Mesenteric fat pad (tissue), 1 donor: ENCODE measurements at places on chromosomes 3 and 15. TPM values are rescaled to one million over a fixed set of nuclear protein-coding genes. Genes with fewer than 3 reads are reported as not detected.

Gene SPATA12
- not detected for total RNA-seq

Gene ABI3BP
- 37.1 TPM for total RNA-seq

DNA sequence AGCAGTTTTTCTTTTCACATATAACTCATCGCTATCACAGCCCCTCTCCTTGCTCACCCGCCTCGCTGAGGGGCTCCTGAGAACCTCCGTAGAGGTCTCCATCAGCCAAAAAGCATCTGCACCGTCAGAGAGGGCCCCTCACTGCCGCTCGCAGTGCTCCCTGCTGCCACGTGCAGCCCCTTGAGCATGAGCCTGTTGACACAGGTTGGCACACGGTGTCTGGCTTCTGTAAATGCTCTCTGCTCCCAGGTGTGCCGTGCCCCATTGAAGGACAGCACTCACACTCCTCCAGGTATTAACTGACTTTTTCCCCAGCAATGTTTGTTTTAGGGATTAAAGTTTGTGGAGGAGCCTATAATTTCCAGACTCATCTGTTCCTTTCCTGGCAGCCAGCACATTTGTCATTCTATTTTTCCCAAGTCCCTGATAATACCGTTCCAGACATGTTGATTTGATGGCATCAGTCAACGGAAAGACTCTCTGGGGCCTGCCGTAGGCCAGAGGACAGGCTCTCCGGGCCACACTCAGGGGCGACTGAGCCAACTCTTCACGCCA lies 2.1 kb upstream of the FURIN start:
- no peak for DNase-seq

Gene CA12
- 3.1 TPM for total RNA-seq

DNA sequence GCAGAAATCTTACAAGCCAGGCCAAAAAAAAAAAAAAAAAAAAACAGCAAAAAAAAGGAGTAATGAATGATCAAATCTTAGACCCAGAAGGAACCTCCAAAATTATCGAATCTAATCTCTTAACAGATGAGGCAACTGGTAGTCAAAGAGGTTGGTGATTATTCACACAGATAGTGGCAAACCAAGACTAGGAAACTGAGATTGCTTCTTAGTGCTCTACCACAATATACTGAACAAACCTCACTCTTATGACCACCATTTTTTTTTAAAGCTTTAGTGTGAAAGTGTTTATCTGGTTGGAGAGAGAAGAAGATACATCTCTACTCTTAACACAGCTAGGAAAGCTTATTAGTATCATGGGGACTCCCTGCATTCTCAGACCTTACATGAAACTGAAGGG lies 17.3 kb downstream of the ATOSA start:
- no peak for DNase-seq

Gene C3orf20
- total RNA-seq = 0.16 TPM

DNA sequence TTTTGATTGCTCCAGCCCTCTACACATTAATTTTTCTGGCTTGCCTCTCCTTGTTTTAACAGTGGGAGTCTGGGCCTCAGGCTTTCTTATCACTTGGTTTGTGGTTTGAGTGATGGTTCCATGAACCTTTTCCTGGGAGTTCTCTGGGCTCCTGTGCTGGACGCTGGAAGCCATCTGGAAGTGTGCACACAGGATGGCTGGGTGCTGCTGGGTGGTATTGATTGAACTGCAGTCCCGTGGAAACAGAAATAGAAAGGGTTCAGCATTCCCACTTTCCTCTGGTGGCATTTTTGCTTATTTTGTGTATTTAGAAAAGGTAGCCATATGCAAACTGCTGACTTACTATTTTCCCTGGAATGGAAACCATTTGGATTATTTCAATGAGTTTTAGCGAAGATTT lies 25.6 kb downstream of the MITF start:
- DNase-seq = no peak

Gene ZMYND10
- 0.71 TPM for total RNA-seq

GRCh38 chr15:41490355-41490754 lies 3.3 kb upstream of the ITPKA start:
- DNase-seq = no peak

Gene APOD
- 362 TPM for total RNA-seq

GRCh38 chr3:44411031-44411645 lies 66.3 kb downstream of the ZNF445 start:
- peak; percentile 82 for DNase-seq

GRCh38 chr3:58322793-58323192 lies 9.9 kb upstream of the PXK start:
- DNase-seq = no peak

Gene TRAT1
- not detected for total RNA-seq

Gene ADAMTS17
- 2.3 TPM for total RNA-seq

DNA sequence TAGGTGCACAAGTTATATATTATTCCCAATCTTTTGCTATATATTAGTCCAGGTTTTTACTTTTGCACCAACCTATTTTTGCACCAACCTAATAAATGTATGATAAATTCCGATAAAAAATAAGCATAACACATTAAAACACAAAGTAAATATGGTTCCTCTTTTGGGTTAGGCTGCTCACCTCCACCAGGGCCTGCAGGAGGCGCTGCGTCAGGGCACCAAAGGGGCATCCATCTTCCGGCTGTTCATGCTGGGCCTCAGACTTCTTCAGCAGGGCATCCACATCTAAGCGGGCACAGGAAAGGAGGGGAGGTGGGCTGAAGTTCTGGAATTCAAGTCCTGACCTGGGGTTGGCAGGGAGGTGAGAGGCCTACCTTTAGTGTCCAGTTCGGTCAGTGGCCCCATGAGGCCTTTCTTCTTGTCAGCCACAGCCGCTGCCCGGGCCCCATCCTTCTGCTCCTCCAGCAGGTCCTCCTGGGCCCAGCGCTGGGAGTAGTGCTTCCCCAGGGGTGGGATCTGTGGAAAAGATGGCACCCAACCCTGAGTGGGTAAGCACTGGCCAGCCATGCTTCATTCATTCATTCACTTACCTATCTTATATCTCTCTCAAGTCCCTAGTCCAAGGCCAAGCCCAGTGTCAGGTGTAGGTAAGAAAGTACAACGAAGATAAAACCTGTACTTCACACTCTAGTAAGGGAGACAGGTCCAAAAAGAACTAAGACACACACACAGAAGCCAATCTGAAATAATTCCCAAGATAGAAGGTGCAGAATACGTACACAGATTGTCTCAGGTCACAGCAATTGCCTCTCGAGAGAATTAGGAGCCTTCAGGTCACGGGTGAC lies 5.2 kb downstream of the TADA3 start:
- DNase-seq = no peak

GRCh38 chr3:98070840-98071239 lies 16.1 kb upstream of the OR5AC2 start:
- DNase-seq = no peak

- no peak for DNase-seq
Observed at GRCh38 chr3:23202203-23202920, 765 bp upstream of the UBE2E2 start.

Gene BOC
- 37.3 TPM for total RNA-seq

Gene LSG1
- 37.6 TPM for total RNA-seq

GRCh38 chr3:41178576-41178975 lies 20.7 kb upstream of the CTNNB1 start:
- DNase-seq = no peak

DNA sequence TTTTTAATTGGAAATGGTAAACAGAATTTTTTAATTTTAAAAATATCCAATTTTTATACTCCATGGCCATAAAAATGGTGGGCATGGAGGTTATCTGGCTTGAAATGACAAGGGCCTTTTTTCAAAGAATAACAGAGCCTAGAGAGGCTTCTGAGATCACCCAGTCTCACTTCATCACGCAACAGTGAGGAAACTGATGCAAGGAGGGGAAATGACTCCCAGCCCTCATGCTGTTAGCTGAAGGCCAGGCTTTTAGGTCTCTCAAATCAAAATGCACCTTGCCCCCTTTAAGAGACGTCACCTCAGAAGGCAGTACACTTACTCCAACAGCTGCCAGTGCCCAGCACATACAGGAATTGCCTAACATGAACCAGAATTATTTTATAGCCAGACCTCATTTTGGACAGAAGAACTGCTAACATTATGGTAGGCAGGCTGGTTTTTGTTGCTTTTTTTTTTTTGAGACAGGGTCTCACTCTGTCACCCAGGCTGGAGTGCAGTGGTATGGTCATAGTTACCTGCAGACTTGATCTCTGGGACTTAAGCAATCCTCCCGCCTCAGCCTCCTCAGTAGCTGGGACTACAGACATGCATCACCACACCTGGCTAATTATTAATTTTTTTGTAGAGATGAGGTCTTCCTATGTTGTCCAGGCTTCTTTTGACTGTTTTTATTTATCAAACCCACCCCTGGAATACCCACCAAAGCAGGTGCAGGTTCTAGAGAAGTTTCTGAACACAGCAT lies 9.1 kb downstream of the RAB43 start:
- no peak for DNase-seq

Gene ADCY5
- 107 TPM for total RNA-seq

GRCh38 chr3:186361246-186361761 lies 730 bp downstream of the DGKG start:
- DNase-seq = no peak

- DNase-seq = no peak
Observed at GRCh38 chr3:143977341-143978262, 6.0 kb downstream of the DIPK2A start.

DNA sequence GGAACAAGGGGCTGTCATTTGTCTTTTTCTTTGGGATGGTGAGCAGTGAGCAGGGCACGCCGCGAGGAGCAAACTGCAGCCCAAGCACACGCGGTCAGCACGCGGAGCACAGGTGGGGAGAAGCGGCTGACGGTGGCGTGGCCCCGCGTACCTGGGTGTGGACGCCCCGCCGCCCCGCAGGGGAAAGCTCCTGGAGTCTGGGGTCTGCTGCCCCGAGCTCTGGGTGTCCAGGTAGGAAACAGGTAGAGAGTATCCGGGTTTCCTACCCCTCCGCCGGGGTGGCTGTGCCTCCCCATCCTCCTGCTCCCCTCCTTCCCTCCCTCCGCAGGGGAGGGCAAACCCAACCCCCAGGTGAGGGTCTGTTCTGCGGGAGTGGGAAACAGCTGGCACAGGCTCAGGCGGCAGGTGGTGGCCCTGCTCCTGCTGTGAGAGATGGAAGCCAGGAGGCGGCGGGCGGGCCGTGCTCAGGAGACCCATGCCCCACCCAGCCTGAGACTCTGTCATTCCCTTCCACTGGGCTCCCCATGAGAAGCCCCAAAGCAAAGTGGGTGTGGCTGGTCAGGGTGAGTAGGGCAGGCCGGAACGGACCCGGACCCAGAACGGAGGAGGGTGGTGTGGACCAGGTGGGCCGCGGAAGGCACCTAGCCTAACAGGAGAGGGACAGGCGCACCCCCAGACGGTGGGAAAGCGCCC lies 56.9 kb upstream of the CGNL1 start:
- no peak for DNase-seq

Gene CHL1
- total RNA-seq = 36.4 TPM

Gene GP5
- total RNA-seq = not detected

Gene ALDH1A3
- total RNA-seq = 194 TPM

GRCh38 chr15:88658070-88658965 lies 19.5 kb downstream of the ISG20 start:
- DNase-seq = peak; percentile 72

Gene AQR
- total RNA-seq = 31.5 TPM

Gene AMOTL2
- 272 TPM for total RNA-seq

Gene SYNPR
- total RNA-seq = not detected

Gene ARRDC4
- total RNA-seq = 24.0 TPM

DNA sequence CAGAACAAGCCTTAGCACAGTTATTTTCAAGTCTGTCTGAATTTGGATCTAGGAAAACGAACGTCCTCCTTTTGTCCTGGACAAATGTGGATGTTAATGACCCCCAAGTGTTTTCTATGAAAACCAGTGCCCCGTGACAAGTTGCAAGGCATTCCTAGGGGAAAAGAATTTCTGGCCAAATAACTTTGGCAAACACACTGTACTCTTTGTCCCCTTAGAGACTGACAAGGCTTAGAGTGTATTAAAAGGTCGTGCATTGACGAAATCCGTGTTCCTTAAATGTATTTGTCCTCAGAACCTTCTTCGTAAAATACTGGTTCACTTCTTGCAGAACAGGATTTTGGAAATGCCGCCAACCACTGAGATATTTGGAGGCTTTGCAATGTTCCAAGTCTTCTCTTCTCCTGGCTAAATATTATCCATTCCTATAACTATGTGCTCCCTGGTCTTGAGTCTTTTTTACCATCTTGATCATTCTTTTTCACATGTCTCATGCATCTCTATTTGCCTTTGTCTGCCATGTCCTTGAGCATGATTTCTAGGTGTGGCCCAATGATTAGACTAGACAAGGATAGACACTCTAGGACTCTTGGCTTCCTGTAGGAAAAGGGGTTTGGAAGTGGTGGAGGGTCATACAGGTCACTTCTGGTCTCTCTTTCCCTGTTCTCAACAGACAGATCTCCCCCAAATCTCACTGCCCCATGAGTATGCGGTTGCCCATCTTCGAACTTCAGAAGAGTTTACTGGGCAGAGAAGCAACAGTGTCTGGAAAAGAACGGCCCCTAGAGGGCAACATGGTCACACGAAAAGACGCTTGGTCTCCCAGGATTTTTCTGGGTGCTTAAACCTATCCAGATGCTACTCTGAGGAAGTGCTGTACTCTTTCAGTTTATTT lies 117.5 kb downstream of the EDEM1 start:
- DNase-seq = no peak

Gene P4HTM
- total RNA-seq = 16.2 TPM

DNA sequence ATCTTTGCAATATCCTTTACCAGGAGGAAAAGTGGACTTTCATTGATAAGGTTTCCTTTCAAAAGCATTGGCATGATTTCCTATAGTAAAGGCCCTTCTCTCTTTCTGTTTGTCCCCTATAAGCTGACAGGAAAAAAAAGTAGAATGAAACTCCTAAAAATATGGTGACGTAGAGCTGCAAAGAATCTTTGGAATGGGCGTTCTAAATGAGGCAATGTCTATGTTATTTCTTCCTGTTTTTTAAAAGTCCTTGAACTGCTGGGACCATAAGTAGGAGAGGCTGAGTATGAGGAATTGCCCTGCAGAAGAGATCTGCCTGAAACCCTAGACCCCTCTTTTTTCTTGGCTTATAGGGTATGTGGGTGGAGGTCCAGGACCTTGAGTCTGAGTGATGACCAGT lies 17.2 kb downstream of the ST3GAL6 start:
- no peak for DNase-seq

Gene VEPH1
- total RNA-seq = 2.8 TPM

GRCh38 chr3:101635954-101636798 lies 40.8 kb downstream of the ZBTB11 start:
- DNase-seq = no peak

Gene GPR160
- total RNA-seq = 6.4 TPM
